ENCODE measurements at places on chromosomes 7 and 10.

DNA sequence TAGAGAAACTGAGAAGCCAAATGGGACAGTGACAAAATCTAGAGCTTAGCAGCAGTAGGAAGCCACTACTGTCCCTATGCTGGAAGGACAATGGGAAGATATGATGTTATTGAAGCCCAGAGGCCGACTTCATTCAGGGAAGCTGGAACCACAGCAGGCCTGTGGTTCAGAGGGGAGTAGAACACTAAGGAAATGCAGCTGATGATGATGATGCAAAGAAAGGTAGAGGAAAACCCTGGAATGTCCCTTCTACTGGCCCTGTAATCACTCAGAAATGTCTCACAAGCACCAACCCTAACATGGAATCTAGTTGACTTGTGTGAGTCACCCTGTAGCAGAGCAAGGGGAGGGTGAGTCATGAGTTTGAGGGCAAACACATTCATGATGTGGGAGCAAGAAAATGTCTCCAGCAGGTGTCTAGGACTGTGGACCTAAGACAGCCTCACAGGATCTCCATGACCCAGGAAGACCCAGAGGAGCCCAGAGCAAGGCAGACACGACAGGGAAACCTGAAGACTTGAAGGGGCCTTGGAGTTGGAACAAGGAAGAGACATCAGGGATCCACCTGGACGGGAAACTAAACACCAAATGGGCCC lies 37.0 kb upstream of the LRRC17 start:
- no peak for DNase-seq

DNA sequence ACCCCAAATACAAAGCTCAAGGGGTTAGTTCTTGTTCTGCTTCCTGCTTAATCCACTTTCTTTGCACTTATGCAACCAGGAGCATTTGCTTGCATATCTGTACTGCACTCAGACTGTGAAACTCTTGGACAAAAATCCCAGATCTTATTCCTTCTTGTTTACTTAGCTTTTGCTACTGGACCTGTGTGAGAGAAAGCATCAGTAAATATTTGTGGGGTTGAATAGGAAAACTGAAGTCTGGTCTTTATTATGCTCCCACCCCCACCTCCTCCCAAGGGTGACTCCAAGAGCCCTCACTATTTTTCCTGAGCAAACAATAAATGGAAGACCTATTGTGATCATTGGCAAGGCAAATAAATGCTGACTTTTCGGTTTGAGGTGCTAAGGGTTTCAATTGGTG lies 57.1 kb upstream of the VSTM2A start:
- DNase-seq, result no peak

DNA sequence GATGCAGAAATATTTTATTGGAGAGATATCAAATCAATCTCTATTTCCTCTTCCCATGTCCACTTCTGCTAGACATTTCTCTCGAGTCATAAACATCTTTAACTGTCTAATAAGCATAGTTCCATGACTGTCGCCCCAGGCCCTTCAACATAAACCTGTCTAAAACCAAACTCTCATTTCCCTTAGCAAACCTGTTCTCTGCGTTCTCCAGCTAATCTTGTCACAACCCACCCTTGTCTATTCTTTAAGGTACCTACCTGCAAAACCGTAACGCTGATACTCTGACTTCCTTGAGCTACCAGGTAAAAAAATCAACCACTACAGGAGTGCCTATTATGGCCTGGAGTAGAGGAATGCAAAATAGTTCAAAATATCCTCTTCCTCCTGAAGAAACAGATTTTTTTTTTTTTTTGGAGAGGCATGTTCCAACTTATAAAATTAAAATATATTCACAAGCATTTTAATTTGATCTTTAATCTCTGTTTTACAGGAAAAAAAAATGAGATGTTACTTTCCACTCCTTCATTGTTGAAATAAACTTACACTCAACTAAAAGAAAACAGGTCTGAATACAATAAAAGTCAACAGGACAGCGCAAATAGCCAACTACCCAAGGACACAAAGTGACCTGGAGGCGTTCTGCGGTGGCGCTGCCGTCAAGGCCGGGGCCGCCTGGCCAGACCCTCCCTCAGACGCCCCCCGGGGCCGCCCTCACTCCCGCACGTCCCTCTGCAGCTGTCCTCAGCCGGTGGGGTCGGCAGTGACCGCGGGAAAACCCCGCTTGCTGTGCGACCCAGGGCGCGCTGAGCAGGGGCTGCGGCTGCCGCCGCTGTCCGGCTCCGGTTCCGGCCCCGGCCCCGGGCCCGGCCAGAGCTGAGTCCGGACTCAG lies 765 bp downstream of the SLC25A40 start:
- DNase-seq, result no peak

DNA sequence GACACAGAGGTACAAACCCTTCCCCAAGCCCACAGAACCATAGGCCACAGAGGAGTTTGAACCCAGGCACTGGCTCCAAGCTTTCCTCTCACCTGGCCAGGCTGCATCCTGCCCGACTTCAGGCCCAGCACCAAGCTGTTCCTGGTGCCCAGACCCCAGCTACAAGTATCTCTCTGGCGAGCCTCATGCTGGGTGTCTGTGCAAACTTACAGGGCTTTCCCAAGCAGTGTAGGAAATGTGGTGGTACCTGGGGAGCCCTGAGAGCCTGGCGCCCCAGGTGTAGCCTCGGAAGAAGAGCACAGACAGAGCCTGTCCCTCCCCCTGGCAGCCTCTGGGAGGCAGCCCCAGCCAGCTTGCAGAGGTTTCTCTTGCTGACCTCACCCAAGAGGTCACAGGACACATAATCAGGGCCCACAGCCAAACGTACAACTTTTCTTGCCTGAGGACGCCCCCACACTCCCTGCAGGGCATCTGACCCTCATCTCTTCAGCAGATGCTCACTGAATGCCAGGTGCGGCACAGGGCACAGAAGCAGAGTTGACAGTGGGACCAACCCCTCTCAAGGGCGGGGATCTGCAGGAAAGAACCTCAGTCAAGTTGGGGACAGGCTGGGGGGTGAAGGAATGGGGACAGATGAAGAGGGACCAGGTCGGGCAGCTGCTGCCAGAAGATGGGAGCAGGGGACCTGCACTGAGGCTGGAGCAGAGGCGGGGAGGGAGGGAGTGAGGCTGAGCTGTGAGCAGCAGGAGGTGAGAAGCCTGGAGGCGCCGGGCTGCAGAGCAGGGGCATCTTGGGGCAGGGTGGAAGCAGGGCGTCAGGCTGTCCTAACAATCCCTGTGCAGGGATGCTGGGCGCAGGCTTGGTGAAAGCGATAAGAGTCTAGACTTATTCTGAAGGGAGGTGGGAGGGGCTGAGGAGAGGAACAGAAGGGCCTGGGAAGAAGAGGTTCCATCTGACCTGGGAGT lies 16.3 kb upstream of the MYL7 start:
- DNase-seq, result no peak

- no peak for DNase-seq
Observed at GRCh38 chr10:62826273-62826672, 10.1 kb upstream of the EGR2 start.

DNA sequence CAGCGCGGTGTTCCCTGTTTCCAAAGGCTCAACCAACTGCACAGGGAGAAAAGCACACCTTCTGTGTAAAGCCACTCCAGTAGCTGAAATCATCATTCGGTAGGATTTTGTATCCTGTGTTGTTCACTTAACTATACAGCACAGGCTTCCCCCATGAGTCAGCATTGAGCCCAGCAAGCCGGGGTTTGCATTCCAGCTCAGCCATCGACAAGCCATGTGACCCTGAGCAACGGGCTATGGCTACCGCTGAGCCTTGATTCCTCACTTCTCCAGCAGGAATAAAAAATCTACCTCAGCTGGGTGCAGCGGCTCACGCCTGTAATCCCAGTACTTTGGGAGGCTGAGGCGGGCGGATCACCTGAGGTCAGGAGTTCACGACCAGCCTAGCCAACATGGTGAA lies 44.1 kb upstream of the ATP6V0A4 start:
- DNase-seq, result no peak

DNA sequence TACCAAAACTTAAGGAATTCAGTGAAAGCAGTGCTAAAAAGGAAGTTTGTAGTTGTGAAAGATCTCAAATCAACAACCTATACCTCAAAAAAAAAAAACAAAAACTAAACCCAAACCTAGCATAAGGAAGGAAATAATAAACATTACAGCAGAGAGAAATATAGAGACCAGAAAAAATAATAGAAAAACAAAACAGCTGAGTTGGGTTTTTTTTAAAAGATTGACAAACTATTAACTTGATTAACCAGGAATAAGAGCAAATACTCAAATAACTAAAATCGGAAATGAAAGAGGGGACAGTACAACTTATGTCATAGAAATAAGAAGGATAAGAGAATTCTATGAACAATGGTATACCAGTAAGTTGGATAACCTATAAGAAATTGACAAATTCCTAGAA lies 6.7 kb downstream of the ECD start:
- no peak for DNase-seq

- DNase-seq, result no peak
Observed at GRCh38 chr7:106012935-106013439, 49.9 kb downstream of the CDHR3 start.

- no peak for DNase-seq
Observed at GRCh38 chr10:128751284-128751683, 625.1 kb upstream of the MKI67 start.

- DNase-seq, result no peak
Observed at GRCh38 chr10:97732052-97732359, 4.9 kb upstream of the ZFYVE27 start.
